ENCODE measurements at places on chromosomes 5 and 9.

DNA sequence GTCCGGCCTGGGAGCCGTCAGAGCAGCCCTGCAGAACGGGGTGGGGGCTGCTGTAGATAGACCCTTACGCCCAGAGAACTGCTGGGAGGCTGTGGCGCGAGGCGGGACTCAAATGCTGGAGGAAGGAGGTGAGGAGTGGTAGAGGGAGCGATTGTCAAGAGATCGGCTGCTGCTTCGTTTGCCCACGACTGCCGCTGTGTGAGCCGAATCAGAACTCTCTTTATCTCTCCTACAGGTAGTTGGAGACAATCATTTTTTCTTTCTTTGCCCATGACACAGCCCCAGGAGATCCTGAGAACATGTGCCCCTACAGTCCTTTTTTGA is 456 bp downstream of the ZNF79 start:
- DNase-seq: no peak

DNA sequence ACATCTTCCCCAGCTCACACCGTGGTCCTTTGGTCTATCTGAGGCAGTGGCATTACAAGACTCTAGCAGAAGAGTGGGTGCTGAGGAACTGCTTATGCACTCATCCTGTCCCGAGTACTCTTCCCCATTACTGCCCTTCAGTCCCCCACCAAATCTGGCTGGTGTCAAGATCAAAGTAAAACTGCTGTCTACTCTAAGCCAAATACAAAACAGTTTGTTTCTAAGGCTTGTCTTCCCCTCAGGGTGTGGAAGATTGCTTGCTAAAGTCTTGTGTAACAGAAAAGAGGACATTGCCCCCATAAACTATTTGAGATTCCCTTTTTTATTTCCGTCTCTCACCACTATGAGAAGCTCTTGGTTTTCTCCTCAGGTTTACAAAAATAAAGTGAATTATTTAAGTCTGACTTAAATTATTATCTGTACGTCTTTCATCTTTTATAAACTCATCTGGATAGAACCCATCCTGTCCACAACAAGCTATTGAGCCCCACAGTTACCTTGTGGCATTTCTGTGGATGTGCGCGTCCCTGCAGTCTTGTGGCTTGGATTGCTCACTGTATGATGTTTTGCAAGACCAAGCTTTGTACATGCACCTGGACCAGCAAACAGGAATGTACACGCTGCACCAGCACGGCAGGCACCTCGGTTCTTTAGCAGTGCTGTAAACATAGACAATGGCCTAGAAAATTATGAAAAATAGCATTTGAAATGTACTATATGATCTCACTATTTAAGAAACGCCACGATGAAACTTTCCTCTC is 61.0 kb downstream of the CYSTM1 start:
- DNase-seq: no peak

DNA sequence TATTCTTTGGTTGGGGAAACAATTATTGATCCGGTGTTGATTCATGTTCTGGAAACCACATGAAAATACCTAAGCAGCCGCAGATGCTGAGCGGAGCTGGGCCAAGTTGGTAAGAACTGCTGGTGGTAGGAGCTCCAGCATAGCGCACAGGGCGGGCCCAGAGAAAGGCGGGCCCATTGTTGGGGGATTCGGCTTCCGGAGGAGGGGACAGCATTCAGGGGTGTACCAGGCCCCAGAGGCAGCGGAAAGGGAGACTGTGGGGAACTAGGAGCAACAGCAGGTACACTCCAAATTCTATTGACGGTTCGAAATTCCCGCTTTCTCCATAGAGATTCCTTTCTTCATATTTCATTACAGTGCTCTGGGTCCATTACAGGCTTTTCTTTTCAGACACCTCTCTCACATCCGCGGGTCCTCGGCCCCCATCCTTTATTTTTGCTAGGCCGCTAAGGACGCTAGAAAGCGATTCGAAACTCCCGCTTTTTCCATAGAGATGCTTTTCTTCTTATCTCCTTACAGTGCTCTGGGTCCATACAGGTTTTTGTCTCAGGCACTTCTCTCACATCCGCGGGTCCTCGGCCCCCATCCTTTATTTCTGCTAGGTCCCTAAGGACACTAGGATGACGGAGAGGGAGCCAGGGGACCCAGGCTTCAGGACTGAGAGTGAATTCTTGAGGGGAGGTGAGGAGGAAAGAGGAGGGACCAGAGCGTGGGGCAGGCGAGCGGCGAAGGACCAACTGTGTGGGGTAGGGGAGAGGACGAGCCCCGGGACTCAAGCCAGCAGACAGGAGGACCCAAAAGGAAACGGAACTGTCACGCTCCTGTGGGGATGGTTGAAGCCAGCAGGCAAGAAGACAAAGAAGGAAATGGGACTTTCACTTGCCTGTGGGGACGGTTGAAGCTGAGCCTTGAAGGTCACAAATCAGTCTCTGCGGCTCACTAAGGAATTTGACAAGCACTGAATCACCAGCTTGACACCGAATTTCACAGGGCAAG is at the start of gene CCDC152:
TSS of gene CCDC152 (plus strand) at position 213 of the 996 bp plus-strand sequence. CDS start 2,304 bp downstream, outside the sequence.
- peak; percentile 52 for DNase-seq

DNA sequence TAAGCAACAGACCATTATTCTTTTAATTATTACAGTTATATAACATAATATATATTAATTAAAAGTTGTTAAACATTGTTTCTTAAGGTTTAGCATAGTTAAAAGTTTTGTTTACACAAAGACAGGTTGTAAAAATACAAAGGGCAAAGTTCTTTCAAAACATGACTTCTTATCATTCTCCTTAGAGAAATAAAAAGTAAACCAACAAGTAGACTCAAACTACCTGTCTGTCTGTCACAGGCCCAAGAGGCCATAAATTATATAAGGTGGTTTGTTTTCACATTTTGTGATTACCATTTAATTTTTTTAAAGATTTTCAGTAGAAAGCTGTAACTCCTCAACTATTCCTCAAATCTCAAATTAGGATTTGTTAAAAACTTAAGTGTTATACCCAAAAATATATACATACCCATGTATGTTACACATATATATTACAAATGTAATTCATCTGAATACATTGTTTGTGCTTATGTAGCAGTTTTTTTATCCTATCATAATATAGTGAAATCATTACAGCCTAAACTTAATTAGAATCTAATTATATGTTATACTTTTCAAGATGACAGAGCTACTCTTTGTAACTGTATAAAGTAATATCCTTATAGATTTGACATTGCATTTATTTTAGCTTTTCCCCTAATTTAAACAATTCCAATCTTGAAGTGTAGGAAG is 93.8 kb upstream of the GRHPR start:
- no peak for DNase-seq

GRCh38 chr5:118946138-118946800 is 42.1 kb downstream of the DTWD2 start:
- DNase-seq: no peak

DNA sequence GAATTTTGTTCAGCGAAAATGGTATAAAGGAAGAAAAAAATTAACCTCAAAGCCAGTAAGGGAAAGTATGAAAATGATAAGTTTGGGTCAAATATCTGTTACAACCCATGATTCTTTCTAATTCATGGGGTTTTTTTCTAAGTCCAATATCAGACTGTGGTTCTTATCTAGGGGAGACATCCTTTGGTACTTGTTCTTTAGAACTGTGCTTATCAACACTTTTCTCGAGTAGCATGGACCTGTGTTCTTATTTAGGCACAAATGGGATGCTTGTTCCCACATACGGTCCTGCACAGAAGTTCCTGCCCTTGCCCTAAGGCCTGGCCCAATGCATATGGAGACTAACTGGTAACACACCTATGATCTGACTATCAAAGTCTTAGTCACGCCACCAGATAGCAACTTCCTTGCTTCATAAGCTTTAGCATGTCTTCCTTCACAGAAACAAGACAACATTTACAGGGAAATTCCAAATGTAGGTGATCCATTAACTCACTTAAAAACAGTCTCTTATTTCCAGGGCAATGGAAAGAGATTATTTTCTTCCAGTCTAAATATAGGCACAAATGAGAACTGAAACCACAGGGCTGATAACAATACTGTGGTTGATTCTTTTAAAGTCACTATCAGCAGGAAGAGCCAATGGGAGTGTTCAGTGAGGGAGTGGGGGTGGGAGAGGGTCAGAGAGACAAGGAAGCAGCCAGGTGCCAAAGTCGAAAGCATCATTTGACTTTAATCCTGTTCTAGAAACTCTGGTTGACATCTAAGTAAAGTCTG is 268.8 kb upstream of the ANKRD55 start:
- DNase-seq: no peak

- no peak for DNase-seq
Observed at GRCh38 chr5:145948921-145949320, 12.5 kb downstream of the SH3RF2 start.

DNA sequence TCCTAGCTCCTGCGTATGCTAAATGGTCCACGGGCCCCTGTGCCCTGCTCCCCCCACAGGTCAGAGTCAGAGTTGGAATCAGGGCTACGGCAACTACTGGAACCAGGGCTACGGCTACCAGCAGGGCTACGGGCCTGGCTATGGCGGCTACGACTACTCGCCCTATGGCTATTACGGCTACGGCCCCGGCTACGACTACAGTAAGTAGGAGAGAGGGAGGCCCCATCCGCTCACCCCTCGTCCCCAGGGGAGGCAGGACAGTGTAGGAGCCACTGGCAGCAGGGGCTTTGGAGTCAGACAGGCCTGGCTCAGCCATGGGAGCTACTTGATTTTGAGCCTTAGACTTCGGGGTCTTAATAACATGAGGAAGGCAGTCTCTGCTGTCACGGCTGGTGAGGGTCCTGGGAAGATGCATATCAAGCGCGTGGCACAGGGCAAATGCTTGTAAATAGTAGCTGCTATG is 5.8 kb downstream of the HNRNPAB start:
- no peak for DNase-seq

DNA sequence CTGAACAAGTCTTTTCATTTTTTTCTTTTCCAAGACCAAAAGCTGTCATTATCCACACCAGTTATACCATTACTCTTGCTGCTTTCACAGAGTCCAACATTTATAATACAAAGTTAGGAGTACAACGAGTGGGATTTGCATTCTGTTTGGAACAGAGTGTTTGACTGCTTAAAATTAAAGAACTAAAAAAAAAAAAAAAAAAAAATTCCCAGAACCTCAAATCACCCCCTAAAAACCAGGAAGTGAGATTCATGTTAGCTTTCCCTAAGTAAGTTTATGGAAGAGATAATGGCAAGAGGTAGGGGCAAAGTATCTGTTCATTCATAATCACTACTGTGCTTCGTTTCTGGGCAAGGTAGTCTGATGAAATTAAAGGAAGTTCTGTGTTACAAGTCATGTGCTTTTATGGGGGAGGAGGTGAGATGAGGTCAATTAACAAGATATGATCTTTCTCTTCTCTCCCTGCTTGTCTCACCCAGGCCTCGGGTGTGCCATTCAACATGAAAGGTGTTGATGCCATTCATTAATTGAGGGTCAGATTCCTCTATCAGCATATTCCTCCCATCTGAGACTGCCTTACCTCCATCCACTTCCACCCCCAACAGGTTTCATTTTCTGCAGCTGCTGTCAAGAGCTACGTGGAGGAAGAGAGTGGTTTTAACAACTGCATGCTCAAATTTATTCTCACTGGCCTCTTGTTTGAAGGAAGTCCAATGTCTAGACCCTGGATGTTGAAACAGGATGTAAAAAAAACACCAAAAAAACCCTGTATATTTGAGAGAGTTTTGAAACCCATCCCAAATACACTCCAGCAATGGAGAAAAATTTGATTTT is 58.1 kb downstream of the MARCHF3 start:
- no peak for DNase-seq

- DNase-seq: no peak
Observed at GRCh38 chr9:105254226-105254625, 9.8 kb downstream of the SLC44A1 start.

DNA sequence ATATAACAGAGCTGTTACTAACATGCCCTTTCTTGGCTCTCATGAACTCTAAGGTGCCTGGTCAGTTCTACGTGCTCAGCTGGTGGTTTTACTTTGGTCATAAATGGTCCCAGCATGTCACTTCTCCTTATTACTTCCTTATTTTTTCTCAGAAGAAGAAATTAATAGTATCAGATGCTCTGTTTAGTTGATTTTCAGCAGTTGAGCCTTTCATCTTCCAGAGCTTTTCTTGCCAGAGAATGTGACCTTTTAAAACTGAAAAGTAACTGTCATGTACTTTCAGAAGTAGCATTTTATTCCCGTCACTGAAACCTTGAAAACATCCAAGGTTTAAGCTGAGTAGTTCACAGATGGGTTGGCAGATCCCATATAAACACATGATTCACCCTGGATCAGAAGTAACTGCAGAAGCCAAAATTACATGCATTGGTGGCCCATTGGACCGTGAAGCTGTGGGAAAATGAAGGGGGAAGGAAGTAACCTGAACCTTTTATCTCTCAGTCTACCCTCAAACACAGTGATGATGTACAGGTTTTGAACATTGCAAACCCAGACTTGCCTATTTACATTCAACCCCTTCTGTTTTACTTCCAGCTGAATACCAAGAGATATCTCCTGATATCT is 50.5 kb downstream of the HACD4 start:
- no peak for DNase-seq

GRCh38 chr5:58204966-58205365 is 254.9 kb downstream of the PLK2 start:
- no peak for DNase-seq

DNA sequence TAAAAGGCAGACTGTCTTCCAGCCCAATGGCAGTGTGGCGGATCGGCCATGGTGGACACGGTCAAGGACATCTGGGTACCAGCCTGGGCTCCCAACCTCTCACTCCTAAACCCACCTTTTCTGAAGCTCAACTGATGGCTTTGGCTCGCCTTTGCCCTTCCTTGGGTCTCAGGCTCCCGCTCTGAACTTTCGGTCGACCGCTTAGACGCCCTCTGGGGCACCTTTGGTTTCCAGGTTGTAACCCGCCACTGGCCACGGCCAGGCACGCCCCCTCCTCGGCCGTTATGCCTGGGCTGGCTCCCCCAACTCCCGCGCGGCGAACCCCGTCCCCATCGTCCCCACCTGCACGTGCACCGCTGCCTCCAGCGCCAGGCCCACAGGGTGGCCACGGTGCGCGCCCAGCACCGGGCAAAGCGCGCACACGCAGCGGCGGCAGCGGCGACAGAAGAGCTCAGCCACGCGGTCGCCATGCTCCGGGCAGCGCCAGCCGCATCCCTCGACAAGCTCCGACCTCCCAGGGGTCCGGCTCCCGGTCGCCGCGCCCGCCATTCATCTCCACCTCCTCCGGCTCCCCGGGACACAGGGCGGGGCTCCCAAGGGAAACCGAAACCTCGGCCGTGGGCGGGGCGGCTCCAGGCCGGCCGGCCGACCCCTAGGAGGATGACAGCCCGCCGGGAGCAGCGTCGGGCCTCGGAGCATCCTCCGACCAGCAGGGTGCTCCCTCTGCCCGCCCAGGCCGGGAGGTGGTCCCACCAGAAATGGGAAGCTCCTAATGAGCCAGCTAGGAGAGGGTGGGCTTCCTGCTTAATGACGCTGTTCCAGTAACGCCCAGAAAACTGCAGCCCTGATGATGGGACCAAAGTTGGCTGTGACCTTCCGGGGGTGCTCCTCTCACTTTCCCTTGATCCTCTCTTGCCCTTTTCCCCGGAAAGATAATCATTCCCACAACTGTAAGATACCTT is at the start of gene TRIM14:
TSS of gene TRIM14 (minus strand) at position 583 of the 962 bp plus-strand sequence. CDS start at position 549, 34 bp downstream.
- peak; percentile 52 for DNase-seq

- DNase-seq: no peak
Observed at GRCh38 chr5:143134269-143134668, 269.2 kb downstream of the NR3C1 start.

- no peak for DNase-seq
Observed at GRCh38 chr5:142316051-142316450, 8.8 kb downstream of the SPRY4 start.
